Effector memory CD4-positive, alpha-beta T cell (primary cell): ENCODE measurements at places on chromosomes 6 and 20.

DNA sequence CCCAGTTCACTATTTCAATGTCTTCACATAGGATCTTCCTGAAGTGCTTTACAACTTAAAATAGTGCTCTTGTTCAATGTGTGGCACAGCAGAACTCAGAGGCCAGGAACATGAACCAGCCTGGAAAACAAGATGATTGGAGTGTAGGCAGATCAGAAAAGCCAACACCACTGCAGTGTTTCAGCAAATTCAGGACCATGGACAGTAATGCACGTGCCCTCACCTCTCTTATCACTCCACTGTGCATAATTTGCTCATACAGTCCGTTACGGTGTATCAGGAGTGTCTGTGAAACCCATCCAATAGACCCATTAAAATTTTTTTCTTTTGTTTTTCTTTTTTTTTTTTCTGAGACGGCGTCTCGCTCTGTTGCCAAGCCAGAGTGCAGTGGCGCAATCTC, 27.6 kb upstream of the HACE1 start:
- DNase-seq: no peak

DNA sequence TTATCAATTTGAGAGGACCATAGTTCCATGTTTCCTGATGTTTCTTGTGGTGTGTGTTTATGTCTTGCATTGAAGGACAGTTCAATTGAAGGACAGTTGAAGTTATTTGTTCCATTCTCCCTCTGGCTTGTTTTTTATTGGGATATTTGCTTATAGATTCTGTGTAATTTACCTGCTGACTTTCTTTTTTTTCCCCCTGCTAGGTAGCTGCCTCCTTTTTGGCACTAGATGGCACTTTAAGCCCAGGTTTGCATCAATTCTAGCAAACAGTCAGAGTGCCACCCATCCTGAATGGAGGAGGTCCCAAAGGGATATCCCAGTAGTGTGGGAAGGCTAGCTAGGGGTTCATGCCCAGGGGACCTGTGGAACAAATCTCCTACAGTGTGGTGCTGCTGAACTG, 78.1 kb downstream of the CFAP61 start:
- no peak for DNase-seq

- DNase-seq: no peak
Measured at GRCh38 chr6:84227044-84227433, 404 bp downstream of the CEP162 start.

GRCh38 chr6:141483598-141484061, 649.1 kb upstream of the GJE1 start:
- DNase-seq: peak; percentile 32

GRCh38 chr20:54657268-54657826, 182.0 kb downstream of the DOK5 start:
- DNase-seq: no peak
